ENCODE measurements at places on chromosomes 4 and X. TPM values are rescaled to one million over a fixed set of nuclear protein-coding genes. Genes with fewer than 3 reads are reported as not detected.

The SLC6A14 gene
- total RNA-seq = not detected

The TKTL2 gene
- total RNA-seq = 0.46 TPM

The KIT gene
- total RNA-seq = 42.0 TPM

The ADAMTS3 gene
- 13.1 TPM for total RNA-seq

The NDUFC1 gene
- 50.7 TPM for total RNA-seq

The NAT8L gene
- 25.6 TPM for total RNA-seq

The NXF2 gene
- total RNA-seq = 0.23 TPM

The SORCS2 gene
- 20.3 TPM for total RNA-seq

The CRLF2 gene
- total RNA-seq = not detected

The EVC gene
- 3.0 TPM for total RNA-seq

The PCDH18 gene
- total RNA-seq = 34.4 TPM

The HPGDS gene
- total RNA-seq = 3.9 TPM

The TRAM1L1 gene
- 24.5 TPM for total RNA-seq

The HTR2C gene
- total RNA-seq = 27.9 TPM

The PWWP3B gene
- total RNA-seq = 4.2 TPM

The ETNPPL gene
- 7.2 TPM for total RNA-seq

The GPRIN3 gene
- 42.9 TPM for total RNA-seq

The FAM9B gene
- not detected for total RNA-seq

The PCYT1B gene
- 28.4 TPM for total RNA-seq

The PASD1 gene
- not detected for total RNA-seq

The FRG1 gene
- 36.9 TPM for total RNA-seq

The GC gene
- total RNA-seq = not detected

The ELF2 gene
- 79.8 TPM for total RNA-seq

The G6PD gene
- total RNA-seq = 17.3 TPM

The RGN gene
- total RNA-seq = 5.8 TPM

The MCF2 gene
- 36.0 TPM for total RNA-seq

The LGI2 gene
- 12.5 TPM for total RNA-seq

The ADRA2C gene
- 4.8 TPM for total RNA-seq

Measured in diencephalon (tissue), 1 donor.